ENCODE measurements at places on chromosomes 5 and 9.

DNA sequence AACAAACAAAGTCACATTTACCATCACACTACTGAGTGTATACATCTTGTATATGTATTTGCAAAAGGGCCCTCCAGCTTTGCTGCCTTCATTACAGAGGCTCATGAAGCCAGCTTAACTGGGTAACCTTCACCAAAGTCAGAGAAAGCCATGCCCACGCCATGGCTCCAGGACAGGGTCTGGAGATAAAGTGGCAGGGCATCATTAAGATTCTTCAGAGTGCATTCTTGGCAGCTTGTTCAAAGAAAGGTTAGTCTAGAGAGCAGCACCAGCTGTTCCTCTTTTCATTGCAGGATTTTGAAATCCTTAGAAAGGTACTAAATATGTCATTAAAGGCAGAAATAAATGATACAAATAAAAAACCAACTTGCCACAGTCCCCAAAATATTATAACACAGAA, 333.2 kb downstream of the NDUFS4 start:
- no peak for DNase-seq

- DNase-seq: peak; percentile 75
Observed at GRCh38 chr5:72624641-72625236, 117.5 kb upstream of the ZNF366 start.

DNA sequence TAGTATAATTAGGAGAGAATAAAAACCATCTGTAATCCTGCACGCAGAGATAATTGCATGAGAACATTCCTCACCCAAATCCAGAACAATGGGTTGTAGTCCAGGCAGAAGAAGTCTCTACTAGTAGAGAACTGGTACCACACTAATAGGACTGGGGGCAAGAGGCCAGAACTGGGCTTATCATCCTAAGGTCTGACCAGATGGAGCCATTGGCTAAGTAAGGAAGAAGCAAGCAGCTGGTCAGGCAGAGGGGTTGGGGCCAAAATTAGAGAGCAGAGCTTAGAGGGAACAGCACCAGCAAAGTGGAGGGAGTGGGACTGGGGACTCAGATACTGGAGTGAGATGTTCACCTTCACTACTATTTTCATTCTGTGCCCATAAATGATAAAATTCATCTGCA, 35.4 kb upstream of the MAP1B start:
- no peak for DNase-seq

DNA sequence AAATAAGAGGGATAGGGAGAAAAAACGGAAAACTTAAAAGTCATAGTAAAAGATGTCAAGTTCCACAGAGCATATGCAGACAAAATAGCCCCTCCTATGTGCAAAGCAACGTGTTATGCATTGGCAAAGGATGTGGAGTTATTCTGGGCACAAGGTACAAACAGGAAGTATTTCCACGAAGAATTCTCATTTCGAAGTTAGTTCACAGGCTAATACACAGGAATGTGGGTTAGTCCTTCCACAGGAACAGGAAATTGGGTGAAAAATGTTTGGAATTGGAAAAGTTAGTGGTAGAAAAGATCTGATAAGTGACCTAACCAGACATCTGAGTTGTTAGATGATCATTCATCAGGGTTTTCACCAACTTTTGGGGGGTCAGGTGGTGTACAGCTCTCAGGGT, 326.6 kb downstream of the EBF1 start:
- DNase-seq: no peak

DNA sequence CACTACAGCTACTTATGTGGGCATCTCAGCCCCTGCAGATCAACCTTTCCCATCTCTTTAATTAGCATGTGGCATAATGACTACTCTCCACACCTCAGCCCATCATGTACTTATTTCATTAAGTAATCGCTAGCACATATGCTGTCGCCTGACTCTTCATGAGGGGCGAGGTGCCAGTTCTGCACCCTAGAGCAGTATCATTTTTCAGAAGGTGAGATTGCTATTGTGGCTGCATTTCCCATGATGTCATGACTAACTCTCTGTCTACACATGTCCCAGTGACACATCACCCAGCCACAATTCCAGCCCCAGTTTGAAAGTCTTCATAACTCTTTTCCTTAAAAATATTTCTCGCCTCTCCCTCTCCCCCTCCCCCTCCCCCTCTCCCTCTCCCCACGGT, 7.6 kb upstream of the F2RL1 start:
- no peak for DNase-seq

DNA sequence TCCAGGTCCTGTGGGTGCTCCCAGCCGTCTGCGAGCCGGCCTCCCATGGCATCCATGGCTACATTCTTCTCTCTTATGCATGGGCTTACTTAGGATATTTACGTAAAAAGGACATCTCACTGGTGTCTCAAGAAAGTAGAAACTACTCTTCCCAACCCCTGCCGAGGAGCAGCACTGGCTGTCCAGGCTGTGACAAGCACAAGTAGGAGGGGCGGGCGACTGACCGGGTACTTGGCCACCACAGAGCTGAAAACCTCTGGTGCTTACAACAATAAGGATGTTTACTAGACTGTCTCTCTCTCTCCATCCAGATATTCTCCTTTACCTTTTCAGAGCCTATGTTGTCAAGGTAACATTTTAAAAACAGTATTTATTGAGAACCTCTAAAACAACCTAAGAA, 56.3 kb upstream of the TBC1D9B start:
- DNase-seq: no peak

GRCh38 chr5:95966005-95966404, 4.4 kb upstream of the ELL2 start:
- no peak for DNase-seq

DNA sequence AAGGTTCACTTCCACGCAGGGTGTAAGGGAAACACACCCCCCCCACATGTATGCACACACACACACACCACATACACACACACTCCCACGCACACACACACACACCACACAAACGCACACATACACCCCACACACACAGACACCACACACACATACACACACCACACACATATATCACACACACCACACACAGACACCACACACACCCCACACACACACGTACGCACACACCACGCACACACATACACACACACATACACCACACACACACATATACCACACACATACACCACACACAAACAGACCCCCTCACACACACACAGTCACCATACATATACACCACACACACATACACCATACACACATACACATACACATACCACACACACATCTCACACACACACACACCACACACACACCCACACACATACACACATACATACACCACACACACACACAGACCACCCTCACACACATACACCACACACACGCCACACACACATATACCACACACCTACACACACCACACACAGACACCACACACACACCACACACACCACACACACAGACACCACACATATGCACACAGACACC, 44.3 kb upstream of the NEURL1B start:
- no peak for DNase-seq

- DNase-seq: no peak
Observed at GRCh38 chr9:110546411-110546871, 33.1 kb downstream of the SVEP1 start.

DNA sequence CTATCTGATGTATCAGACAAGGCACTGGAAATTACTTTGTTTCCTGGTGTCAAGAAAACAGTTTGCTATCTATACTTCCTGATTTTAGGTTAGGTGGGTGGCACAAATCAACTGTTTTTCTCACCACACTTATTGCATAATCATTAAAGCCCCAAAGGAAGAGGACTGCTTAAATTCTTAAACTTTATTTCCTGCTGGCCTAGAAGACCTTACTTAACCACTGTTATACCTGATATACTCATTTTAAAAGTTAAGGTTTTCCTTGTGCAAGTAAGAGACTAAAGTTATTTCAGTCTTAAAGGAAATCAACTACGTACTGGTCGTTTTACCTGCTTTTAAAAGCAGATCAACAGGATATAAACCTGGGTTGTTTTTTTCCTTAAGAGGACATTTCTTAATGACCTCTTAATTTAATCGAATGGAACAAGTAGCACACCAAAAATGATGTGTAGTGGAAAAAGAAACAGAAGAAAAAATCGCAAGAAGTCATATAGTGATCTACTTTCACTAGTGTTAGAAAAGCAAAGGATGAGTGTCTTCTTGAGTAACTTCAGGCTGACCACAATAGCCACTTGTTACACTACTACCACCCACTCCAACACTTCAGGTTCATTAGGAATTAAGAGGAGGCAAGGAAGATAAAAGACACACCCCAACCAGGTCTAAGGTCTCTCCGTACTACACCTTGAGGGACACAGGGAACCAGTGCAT, 974 bp downstream of the CLINT1 start:
- no peak for DNase-seq

GRCh38 chr5:137792303-137792702, 38.1 kb upstream of the HNRNPA0 start:
- DNase-seq: no peak

DNA sequence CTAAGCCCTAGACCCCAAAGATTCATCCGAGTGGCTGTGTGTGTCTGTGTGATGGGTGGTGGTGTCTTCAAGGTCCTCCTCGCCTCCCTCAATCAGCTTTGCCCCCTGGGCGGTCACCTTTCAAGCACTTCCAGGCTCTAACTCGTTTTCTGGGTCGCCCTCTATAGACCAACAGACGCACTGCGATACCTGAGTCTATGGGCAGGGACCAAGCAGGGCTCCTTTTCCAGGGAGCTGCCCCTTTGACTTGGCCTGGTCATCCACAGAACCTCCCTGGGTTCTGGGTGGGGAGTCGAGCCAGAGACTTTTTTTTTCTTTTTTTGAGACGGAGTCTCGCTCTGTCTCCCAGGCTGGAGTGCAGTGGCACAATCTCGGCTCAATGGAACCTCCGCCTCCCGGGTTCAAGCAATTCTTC, 1.1 kb downstream of the SLC27A4 start:
- DNase-seq: peak; percentile 51

DNA sequence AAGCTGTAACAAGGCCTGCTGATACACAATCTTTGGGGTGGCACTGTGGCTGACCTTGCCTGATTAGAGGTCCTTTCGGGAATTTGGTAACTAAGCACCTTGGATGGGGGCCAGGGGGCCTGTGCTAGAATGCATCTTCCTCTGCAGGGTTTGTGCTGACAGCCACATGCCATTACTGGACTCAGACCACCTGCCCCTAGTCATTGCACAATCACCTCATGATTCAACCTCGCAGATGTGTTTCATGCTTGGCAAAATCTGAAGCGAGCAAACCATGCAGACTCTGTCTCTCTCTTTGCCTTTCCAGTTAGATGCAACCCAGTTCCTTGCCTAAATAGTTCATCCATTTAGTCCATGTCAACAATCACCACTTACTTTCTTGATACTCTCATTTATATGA, 96.5 kb upstream of the ERCC6L2 start:
- DNase-seq: no peak

DNA sequence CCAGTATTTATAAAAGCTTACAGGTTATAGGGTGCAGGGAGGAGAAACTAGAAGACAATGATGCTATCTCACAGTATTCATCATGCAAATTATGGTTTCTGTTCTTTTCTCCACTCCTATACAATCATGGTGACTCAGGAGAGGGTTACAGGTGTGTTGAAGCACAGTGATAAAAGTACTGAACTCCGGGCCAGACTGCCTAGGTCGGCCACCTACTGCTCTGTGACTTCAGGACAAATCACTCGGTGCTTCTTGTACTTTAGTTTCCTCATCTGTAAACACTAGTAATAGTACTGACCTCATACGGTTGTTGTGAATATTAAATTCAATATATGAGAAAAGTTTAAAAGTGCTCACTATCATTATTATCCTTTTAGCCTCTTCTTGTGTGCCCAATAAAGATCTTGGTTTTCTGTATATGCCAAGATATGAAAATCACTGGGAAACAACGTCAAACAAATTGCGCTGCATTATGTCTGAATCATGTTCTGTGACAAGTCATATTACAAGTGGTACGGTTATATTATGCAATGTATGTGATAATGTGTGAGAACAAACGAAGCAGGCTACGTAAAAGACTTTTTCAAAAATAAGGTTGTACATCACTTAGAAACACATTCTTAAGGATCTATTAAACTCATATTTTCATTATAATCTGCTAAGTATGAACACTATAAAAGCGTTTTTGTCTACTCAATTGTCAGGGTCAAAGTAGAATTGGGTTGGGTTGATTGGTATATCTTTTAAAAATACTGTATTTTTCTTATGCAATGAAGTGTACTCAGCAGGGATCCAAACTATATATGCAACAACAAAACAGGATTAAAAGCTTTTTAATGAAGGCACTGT, 153.3 kb downstream of the EFNA5 start:
- DNase-seq: no peak

- no peak for DNase-seq
Observed at GRCh38 chr5:171660434-171660833, 125.2 kb upstream of the SMIM23 start.

DNA sequence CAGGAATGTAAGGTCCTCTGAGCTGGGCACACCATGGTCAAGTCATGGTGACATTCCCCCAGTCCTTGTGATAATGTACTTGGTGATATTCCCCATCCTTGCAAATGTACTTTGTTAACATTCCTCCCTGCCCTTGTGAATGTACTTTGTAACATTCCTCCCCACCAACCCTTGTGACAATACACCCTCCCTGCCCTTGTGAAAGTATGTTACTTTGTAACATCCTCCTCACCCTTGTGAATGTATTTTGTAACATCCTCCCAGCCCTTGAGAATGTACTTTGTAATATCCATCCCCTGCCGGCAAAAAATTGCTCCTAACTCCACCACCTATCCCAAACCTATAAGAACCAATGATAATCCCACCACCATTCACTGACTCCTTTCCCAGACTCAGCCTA, 53.3 kb downstream of the RAPGEF6 start:
- DNase-seq: no peak

- no peak for DNase-seq
Observed at GRCh38 chr5:94057217-94057616, 315.8 kb upstream of the POU5F2 start.

DNA sequence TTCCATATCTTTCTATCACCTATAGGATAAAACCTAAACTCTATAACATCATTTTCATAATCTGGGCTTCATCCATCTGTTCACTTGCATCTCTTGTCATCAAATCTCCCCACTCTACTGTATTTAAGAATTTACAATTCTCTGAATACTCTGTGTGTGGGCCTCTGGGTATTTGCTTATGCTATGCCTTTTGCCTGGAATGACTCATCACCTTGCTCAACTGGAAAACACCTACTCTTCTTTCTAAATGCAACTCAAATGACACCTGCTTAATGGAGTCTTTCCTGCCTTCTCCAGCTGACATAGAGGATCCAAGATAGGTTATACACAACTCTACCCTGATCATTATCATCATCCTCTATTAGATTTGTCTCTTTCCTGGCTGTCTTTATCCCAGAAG, 421.7 kb downstream of the SPATA31D1 start:
- no peak for DNase-seq

- no peak for DNase-seq
Observed at GRCh38 chr5:56962286-56962685, 10.4 kb upstream of the MIER3 start.

DNA sequence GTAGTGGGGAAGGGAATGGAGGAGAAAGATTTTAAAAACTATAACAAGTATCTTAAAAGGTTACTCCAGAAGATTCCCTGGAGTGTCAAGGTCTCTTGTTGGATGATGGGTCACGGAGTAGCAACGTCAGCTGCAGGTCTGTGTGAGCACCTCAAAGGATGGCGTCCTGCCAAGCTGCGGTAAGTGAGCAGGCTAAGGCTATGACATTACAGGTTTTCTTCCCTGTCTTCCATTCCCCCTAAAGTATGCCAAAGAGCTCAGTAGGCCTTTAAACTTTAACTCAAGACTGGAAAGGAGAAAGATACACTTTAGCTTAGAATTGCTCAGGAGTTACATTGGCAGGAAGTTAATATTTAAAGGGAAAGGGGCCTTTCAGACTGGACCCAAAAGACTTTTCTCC, 17.5 kb downstream of the SPOCK1 start:
- no peak for DNase-seq

- no peak for DNase-seq
Observed at GRCh38 chr9:96150324-96151227, 151.4 kb downstream of the HSD17B3 start.

GRCh38 chr9:19408693-19409400, at the start of gene ACER2:
Gene ACER2, plus strand, starts transcription at chr9:19409009. Its CDS starts 76 bp downstream, at chr9:19409085.
- peak; percentile 94 for DNase-seq
